Motor neuron (in vitro differentiated cells): ENCODE measurements at places on chromosomes 1 and 21. TPM values are rescaled to one million over a fixed set of nuclear protein-coding genes. Genes with fewer than 3 reads are reported as not detected.

PROX1 gene
- total RNA-seq, result 0.27 and 0.66 TPM in 2 replicates

CAMTA1 gene
- total RNA-seq, result 73.4 and 79.6 TPM in 2 replicates

ZNF593OS gene
- total RNA-seq, result 3.3 and 3.6 TPM in 2 replicates

SH3BP5L gene
- total RNA-seq, result 32.3 and 34.5 TPM in 2 replicates

CITED4 gene
- total RNA-seq, result 2.4 and 4.0 TPM in 2 replicates

FAM72D gene
- total RNA-seq, result 6.1 and 7.6 TPM in 2 replicates

DNA sequence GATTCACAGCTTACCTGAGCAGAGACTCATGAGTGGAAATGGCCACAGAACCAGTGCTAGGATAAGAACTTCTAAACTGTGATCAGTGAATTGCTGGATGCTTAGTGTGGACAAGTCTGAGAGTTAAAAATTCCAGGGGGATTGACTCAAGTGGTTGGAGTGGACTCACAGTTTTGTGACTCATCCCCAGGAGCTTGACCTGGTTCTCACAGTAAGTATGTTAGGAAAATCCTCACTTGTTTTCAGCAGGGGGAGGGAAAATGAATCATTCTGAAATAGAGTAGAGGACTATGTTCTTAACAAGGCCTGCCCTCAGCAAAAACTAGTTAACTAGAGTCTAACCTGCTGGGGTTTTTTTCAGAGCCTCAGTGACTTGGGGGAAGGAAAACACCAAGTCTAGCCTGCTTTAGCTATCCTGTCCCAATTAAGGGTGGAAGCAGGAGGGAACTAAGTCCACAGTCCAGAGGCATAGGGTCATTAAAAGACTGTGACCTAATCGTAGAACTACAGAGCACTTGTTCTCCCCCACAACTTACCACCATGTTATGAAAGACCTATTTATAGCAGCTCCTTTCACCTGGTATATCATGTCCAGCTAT lies 6.1 kb upstream of the CDC73 start:
- ATAC-seq, result no peak

GRCh38 chr1:68376441-68376840 lies 73.3 kb downstream of the RPE65 start:
- ATAC-seq, result no peak

- no peak for ATAC-seq
These were observed 16.8 kb downstream of the C1orf116 start for GRCh38 chr1:207015791-207016190.

- ATAC-seq, result peak; percentile 72
These were observed 46.9 kb upstream of the LIN9 start for GRCh38 chr1:226355669-226356551.

GRCh38 chr21:16550917-16551741 lies 821.3 kb downstream of the USP25 start:
- no peak for ATAC-seq

GRCh38 chr21:40850071-40850470 lies 3.1 kb upstream of the DSCAM start:
- no peak for ATAC-seq

GRCh38 chr1:203173566-203173965 lies 2.1 kb downstream of the MYBPH start:
- peak; percentile 63 for ATAC-seq

DNA sequence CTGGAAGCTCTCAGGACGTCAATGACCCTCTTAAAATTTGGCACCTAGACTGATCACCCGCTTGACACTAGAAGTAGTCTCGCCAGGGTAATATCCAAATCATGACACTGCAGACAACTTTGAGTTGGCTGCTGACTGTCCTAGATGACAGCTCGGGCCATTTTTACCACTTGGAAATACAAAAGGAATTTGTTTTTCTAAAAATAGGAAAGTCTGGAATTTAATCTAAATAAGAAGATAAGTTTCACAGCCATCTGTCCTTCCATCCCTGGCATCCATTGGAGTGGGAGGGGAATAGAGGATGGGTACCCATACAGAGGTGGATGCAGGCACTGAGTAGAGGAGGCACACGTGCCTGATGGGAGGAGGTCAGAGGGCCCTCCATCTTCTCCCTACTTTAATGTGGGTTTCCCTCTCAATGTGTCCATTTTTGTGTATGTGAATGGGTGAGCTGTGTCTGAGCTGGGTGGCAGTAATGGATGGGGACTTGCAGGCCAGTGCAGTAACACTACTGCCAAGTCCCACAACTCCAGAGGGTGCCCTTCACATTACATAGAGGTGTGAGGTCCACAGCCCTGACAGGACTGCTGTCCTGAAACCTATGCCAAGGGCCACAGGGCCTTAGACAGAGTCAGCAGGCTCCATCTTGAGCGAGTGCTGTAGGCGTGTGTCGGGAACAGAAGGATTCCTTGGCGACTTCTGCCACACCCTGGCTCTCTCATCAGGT lies 104.8 kb upstream of the IPO9 start:
- ATAC-seq, result no peak

GRCh38 chr1:162548170-162548569 lies 13.4 kb upstream of the UAP1 start:
- ATAC-seq, result peak; percentile 93

GRCh38 chr1:162151900-162152829 lies 82.7 kb downstream of the NOS1AP start:
- peak; percentile 17 for ATAC-seq

DNA sequence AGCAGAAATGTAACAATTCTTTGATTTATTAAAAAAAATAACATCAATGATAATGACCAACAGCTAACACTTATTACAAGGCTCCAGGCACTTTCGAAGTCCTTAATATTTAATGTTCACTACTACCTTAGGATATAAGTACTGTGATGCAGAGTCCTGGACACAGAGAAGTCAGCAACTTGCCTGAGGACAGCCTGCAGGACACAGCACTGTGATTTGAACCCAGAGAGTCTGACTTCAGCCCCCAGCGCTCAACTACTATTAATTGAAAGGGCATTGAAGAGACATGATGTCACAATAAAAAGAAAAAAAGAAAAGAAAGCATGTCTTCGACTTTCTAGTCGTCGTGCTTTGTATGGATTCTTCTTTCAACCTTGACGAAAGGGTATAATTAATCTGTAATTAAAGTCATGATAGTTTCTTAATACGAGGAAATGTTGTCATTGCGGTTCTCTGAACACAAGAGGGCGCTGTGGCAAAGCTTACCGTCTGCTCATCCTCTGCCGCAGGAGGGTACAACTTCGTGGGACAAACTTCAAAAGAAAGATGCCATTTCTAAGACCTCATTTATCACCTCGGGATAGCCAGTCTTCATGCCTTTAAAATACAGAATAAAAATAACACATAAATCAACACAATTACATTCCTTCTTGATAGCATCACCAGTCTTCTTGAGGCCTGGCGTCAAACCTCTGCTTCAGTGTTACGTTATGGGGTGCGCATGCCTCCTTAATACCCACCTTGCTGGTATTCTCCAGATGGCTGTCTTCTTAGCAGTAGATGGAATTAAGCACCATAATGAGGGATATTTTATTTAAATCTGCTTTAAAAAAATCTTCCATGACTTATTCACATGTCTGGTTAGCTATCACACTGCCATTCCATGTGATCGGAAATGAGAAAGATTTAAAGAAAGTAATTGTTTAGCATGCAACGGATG lies 240.1 kb downstream of the DISC1 start:
- ATAC-seq, result peak; percentile 50

- no peak for ATAC-seq
These were observed 4.8 kb upstream of the FCRLA start for GRCh38 chr1:161702250-161702649.
